AG09309 (cell line): ENCODE measurements at places on chromosomes 7 and 10.

- peak; percentile 1 for DNase-seq
Observed at GRCh38 chr10:107986571-107986970, 822.1 kb upstream of the SORCS1 start.

GRCh38 chr10:73590881-73591799 is at the start of gene USP54:
Gene USP54 (minus strand): TSS chr10:73591342. CDS start chr10:73575658, 15,684 bp downstream.
- DNase-seq: no peak

DNA sequence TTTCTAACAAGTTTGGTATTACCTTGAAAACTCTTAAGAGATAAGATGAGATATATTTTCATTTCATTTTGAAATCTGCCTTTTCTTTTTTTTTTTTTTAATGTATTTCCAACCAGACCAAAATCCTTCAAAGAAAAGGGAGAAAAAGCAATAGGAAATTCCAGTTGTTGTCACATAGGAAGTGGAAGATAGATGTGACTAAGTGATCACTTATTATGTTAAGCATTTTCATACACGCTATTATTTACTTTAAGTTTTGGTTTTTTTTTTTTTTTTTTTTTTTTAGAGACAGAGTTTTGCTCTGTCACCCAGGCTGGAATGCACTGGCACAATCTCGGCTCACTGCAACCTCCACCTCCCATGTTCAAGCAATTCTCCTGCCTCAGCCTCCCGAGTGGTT is 197.2 kb upstream of the FRMD4A start:
- DNase-seq: no peak

- DNase-seq: no peak
Observed at GRCh38 chr7:2635810-2636701, 4.3 kb downstream of the TTYH3 start.

- DNase-seq: no peak
Observed at GRCh38 chr10:11560076-11560709, 51.3 kb downstream of the USP6NL start.

GRCh38 chr10:61626209-61626608 is 36.5 kb upstream of the CABCOCO1 start:
- no peak for DNase-seq

- no peak for DNase-seq
Observed at GRCh38 chr10:61197057-61197456, 253.1 kb upstream of the RHOBTB1 start.

GRCh38 chr10:130014263-130015074 is 50.4 kb upstream of the EBF3 start:
- no peak for DNase-seq

DNA sequence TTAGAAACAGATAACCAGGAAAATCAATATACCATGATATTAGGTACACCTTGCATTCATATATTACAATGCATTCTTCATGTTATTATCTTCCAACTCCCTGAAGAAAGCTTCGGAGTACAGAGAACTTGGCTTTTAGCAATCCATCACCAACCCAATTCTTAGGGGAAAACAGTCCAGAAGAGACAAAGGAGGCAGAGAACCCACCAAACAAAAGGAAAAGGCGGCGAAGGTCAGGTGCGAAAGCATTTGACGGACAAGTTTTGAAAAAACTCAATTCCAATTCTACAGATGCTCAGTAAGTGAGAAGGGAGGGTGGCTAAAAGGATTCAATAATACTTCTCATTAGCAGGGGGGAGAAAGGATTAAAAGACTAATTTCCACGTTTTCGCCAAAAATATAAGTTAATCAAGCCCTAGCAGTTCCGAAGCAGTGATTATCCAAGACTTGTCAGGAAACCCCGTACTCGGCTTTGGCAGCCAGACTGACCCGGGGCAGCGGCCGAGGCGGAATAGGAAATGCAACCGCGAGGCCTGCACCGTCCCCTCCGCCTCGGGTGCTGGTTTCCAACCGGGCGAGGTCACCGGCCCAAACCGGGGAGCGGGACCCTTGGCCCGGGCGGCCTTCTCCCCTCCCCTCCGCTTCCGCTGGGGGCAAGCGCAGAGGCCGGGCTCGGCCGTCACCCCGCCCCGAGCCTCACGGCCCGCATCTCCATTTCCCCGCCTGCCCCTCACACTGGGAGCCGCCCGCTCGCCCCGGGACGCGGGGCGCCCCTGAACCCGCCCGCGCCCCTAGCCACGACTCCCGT is 747 bp downstream of the GDI2 start:
- DNase-seq: no peak

- no peak for DNase-seq
Observed at GRCh38 chr7:92456236-92456635, 9.0 kb downstream of the GATAD1 start.

DNA sequence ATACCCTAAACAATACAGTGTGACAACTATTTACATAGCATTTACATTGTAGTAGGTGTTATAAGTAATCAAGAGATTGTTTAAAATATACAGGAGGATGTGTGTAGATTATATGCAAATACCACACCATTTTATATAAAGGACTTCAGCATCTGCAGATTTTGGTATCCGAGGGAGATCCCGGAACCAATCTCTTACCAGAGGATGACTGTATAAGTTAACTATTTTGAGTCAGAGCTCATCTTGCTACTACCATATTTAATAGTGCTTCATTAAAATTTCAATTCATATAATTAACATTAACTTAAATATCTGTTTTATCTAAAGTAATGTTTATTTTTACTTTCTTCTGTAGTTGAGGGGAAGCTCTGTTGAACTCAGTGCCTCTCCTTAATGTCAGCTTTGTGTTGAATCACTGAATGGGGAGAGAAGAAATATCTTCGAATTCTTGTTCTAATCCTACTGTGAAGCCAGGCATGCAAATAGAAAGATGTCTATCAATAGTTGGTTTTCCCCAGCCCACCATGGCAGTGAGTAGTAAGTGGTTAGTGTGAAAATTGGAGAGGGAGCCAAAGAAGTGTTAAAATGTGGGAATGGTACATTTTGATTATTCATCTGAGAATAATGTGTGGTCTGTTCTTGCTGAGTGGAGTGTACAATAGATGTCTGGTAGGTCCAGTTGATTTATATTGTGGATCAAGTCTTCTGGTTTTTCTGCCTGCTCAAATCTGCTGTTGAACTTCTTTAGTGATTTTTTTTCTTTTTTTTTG is 90.1 kb upstream of the CYP26C1 start:
- DNase-seq: no peak

GRCh38 chr7:88635149-88635548 is 124.4 kb upstream of the ZNF804B start:
- DNase-seq: no peak

GRCh38 chr7:136133551-136133950 is 156.4 kb upstream of the MTPN start:
- no peak for DNase-seq

- peak; percentile 85 for DNase-seq
Observed at GRCh38 chr7:78151229-78151628, 352.7 kb downstream of the PHTF2 start.

- no peak for DNase-seq
Observed at GRCh38 chr10:14456870-14457266, 126.1 kb upstream of the FRMD4A start.

DNA sequence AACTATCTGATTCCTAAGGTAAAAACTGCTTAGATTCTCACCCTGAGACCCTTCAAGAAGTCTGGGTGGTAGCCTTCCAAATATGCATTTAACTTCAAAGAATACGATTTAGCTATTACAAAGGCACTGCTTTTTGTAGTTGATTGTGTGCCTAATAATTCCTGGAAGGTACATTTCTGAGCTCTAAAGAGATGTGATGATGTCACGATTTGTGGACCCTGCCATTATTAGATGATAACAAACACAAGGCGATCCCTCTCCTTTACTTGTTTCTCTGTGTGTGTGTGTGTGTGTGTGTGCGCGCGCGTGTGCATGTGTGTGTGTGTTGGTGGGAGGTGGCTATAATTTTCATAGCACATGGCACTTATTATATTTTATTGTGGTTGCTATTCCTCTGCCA is 70.9 kb downstream of the TFPI2 start:
- no peak for DNase-seq

DNA sequence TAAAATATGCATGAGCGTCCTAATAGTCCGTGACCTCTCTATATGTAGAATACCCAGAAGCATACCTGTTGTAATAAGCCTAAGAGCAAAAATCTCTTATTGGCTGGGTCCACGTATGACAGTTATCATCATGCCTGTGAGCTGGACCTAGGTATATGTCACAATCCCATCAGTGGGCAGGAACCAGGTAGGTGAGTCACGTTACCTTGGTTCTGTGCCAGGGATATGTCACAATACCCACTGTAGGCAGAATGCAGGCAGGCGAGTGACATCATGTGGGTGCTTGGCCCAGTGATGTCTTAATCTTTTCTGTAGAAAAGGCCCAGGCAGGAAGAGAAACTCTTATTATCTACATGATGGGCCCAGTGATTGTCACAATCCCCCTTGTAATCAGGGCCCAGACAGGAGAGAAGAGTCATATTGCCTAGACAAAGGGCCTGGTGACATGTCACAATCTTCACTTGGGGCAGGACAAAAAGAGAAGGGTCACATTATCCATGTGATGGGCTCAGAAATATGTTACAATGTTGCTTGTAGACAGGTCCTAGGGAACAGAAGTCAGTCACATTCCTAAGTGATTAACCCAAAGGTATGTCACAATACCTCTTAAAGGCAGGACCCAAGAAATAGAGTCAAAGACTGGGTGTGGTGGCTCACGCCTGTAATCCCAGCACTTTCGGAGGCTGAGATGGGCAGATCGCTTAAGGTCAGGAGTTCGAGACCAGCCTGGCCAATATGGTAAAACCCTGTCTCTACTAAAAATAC is 12.9 kb upstream of the ZNF736 start:
- no peak for DNase-seq

- no peak for DNase-seq
Observed at GRCh38 chr7:53151496-53151895, 116.1 kb downstream of the POM121L12 start.

- DNase-seq: no peak
Observed at GRCh38 chr7:34371922-34372321, 286.1 kb upstream of the NPSR1 start.

DNA sequence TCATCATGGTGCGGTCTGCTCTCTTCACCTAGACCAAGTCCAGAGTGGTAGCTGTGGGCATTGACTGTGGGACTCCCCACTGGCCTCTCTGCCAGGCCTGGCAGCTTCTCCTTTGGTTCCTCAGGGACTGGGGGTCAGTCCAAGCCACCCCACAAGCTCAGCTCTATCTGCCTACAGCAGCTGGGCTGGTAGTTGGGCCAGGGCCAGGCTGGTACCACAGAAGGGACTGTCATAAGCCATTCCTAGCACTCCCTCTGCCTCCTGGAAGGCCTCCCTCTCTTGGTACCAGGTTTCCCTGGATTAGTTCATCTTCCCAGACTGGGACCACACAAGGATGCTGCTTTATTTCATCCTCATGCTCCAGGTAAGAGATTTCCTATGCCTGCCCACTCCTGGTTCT is 24.2 kb upstream of the UNC5B start:
- no peak for DNase-seq

DNA sequence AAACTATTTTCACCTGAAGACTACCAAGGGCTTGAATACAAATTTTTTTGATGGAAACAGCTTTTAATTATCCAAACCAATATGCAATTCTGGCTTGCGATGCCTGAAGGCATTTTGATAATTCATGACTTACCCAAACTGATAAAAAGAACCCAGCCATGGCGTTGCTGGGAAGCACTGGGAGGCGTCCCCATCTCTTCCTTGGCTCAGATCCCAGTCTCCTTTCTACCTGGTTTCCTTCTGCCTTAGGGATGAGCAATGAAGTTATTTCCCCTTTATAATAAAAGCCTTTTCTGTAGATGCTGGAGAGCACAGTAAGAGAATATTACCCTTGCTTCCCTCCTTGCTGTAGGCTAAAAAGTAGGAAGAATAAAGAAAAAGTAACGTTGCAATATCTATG is 129.1 kb upstream of the ANK3 start:
- no peak for DNase-seq

- DNase-seq: peak; percentile 98
Observed at GRCh38 chr7:106717955-106718871, 57.3 kb upstream of the CCDC71L start.

DNA sequence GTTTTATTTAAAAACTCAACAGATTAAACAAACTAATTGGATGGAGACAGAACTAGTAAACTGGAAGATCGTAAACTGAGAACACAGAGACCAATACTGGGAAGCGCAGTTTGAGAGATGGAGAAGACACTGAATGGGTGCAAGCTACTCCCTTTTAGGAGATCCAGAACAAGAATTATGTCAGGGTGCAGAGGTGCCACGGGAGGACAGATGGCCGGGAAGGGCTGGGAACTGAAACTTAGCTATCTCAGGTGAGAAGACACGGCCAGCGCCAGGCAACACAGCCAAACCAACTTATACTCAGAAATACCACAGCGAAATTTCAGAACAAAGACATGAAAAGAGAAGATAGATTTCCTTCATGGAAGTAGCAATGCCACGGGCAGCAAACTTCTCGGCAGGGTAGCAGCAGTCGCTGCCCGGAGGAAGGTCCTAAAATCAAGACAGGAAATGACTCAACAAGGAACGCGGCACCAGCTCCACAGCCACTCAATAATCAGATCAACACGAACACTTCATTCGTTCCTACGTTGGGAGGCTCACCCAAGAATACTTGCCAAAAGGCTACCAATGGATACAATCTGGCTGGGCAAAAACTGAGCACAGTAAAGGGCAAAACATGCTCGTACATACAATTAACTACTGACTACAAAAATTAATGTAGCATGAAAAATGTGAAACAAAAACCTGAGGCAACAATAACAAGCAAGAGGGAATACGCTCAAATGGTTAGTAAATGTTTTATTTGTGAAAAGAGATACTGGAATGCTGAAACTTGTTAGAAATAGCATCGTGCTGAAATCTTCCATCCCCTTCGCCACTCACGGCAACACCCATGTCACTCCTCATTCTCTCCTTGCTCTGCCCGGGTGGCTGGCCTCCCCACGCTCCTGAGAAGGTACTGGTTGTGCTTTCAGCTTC is 2.2 kb upstream of the LRRC27 start:
- peak; percentile 53 for DNase-seq

DNA sequence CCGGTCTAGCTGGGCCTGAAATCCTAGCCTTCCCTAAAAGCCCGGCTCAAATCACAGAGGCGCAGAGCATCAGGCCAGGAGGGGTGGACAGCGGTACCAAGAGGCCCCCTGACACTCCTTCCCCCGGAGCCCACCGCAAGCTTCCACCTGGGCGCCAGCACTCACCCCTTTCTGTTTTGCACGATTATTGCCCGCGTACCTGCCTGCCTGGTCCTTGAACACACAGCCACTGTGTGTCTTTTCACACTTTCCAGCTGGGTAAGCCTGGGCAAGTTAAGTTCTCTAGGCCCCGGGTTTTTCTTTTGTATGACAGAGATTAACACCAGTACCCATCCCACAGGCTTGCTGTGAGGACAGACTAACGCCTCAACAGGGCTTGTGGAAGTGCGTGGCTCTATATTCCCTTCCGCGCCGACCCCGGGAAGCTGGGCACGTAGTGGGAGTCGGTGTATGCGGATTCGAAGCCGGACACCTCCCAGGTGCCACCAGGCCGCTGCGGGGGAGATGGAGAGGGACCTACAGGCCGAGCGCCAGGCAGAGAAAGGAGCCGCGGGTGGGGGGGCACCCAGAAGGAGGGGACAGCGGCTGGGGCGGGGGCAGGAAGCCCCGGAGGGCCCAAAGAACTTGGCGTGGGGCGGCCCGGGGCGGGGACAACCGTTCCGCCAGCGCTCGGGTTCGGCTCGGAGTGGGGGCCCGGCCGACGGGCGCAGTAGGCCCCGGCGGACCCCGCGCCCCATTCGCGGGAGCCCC is 792 bp downstream of the ZNF746 start:
- no peak for DNase-seq

GRCh38 chr10:129963641-129964501 is at the start of gene EBF3:
Gene EBF3 (minus strand): TSS chr10:129964274. CDS start chr10:129963768, 506 bp downstream.
- DNase-seq: no peak

- no peak for DNase-seq
Observed at GRCh38 chr10:30431435-30431911, 2.5 kb upstream of the MAP3K8 start.
